ENCODE measurements at places on chromosomes 12 and 14.

DNA sequence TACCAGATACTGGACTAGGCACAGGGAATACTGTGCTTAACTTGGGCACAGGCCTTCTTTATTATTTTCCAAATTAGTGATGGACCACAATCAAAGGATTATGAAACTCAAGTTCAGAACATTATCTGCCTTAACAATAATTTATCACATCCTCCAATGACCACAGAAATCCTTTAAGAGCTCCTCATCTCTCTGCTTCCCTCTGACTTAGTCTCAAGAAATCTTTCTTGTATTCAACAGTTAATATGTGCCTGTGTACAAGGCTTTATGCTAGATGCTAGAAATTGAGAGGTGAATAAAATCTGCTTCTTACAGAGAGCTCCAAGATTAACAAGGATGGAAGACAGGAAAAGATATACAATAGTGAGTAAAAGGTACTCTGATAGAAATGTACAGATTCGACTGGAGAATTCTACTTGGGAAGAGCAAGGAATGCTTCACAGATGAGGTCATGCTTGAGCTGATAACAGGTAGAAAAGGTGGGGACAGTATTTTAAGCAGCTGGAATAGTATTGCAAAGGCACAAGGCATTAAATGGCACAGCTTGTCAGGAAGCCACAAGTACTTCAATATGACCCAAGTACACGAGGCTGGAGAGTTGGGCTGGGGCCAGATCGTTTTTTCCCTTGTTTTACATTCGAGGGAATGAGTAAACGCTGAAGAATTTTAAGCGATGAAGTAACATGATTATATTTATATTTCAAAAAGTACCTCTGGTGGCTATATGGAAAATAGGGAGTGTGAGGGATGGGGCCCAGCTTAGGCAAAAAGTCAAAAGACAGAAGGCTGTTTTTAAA, 55.1 kb upstream of the ARID2 start:
- no peaks in the 10 kb centered on the region for H3K36me3 ChIP-seq
- DNase-seq: no peak
- no peak overlapping the region for H3K27ac ChIP-seq
- H3K27me3 ChIP-seq: no peaks in the 10 kb centered on the region

DNA sequence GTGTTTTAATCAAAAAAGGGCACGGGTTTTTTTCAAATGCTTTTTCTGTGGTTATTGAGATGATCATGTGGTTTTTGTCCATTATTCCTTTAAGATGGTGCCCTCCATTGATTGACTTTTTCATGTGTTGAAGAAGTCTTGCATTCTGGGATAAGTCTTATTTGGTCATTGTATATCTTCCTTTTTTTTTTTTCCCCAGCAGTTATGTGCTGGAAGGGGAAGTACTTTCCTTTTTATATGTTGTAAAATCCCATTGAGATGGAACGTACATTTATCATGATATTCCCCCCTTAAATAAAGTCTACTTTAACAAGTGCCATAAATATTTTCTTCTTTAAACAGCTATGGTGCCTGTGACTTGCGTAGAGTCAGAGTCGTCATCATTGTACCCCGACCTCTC, 24.8 kb upstream of the MUCL1 start:
- H3K27ac ChIP-seq: no peak overlapping the region
- H3K27me3 ChIP-seq: no peaks in the 10 kb centered on the region
- H3K4me3 ChIP-seq: no peak overlapping the region
- DNase-seq: no peak
- H3K4me1 ChIP-seq: no peaks in the 10 kb centered on the region

- H3K4me3 ChIP-seq: no peak overlapping the region
- H3K36me3 ChIP-seq: no peaks in the 10 kb centered on the region
These were observed 17.5 kb downstream of the EVL start for GRCh38 chr14:100082723-100083122.

DNA sequence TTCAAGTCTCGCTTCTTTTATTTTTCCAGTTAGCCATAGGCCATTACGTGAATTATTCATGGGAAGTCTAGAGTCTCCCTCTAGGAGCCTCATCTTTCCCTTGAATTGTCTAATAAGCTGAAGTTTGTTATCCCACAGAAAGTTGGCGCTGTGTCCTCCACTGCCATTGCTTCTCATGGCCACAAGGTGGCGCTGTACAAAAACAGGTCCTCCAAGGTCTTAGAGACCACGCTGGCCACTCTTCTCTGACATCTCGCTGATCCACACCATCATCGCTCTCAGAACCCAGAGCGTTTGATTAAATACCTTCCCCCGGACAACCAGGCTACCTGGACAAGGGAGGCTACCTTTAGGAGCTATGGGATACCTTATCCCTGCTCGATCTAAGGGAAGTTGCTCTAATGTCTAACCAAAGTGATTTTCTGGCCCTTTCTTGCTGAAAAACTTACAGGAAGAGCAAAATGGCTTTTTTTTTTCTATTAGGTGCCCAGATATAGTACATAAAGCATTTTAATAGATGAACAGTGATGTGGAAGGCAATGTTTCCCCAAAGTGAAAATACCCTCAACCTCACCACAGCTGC, 110.0 kb downstream of the CCDC60 start:
- H3K4me1 ChIP-seq: no peaks in the 10 kb centered on the region
- no peak overlapping the region for H3K27ac ChIP-seq
- H3K27me3 ChIP-seq: no peaks in the 10 kb centered on the region
- no peaks in the 10 kb centered on the region for H3K36me3 ChIP-seq

DNA sequence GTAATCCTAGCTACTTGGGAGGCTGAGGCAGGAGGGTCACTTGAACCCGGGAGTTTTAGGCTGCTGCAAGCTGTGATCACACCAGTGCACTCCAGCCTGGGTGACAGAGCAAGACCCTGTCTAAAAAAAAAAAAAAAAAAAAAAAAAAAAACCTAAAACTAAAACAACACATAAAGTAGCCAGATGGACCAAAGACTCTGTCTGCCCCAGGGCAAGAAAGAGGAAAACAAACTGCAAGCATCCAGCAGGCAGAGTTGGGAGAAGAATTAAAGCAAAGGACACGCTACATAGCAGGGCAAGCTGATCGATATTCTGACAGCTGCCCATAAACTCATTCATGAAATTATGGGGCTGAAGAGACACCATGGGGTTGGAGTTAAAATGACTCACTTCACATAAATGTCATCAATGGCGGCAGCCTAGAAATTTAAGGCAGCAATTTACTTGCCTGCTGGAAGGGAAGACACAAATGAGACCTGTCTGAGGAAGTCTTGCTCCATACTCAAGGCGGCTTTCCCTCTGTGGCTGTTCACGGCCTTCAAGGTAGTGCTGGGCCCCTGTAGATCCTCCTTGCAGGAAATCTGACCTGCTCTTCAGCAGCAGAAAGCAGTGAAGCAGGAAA, 259.1 kb upstream of the FKBP4 start:
- H3K36me3 ChIP-seq: no peaks in the 10 kb centered on the region
- no peak for DNase-seq
- no peaks in the 10 kb centered on the region for H3K27me3 ChIP-seq

- no peak overlapping the region for H3K27ac ChIP-seq
- H3K4me3 ChIP-seq: no peak overlapping the region
- H3K27me3 ChIP-seq: no peaks in the 10 kb centered on the region
- DNase-seq: no peak
- H3K4me1 ChIP-seq: no peaks in the 10 kb centered on the region
- H3K36me3 ChIP-seq: no peaks in the 10 kb centered on the region
These were observed 29.2 kb upstream of the CAPRIN2 start for GRCh38 chr12:30783946-30784345.

- DNase-seq: no peak
- H3K27me3 ChIP-seq: no peaks in the 10 kb centered on the region
- H3K27ac ChIP-seq: no peak overlapping the region
- no peaks in the 10 kb centered on the region for H3K36me3 ChIP-seq
- H3K4me1 ChIP-seq: no peaks in the 10 kb centered on the region
- H3K4me3 ChIP-seq: no peak overlapping the region
These were observed 60.6 kb downstream of the PTPRB start for GRCh38 chr12:70576341-70577282.

DNA sequence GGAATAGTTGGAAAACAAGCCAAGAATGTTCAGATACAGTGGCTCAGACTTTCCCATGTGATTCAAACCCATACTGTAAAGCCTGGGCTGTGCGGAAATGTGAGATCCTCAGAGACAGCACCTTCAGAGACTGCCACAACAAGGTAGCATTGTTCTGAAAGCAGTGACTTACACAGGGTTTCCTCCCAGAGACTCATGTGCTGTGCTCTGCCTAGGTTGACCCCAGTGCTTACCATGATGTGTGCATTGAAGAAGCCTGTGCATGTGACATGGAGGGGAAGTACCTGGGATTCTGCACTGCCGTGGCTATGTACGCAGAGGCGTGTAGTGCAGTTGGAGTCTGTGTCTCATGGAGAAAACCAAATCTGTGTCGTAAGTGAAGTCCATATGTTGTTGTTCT, 219.4 kb downstream of the LRRK2 start:
- H3K4me3 ChIP-seq: no peak overlapping the region
- H3K27ac ChIP-seq: no peak overlapping the region
- H3K4me1 ChIP-seq: no peaks in the 10 kb centered on the region
- no peaks in the 10 kb centered on the region for H3K36me3 ChIP-seq

GRCh38 chr14:54798465-54799124, 104.0 kb downstream of the GCH1 start:
- no peak overlapping the region for H3K4me3 ChIP-seq
- no peaks in the 10 kb centered on the region for H3K4me1 ChIP-seq
- no peak for DNase-seq
- H3K27me3 ChIP-seq: no peaks in the 10 kb centered on the region
- no peaks in the 10 kb centered on the region for H3K36me3 ChIP-seq

- DNase-seq: no peak
- no peaks in the 10 kb centered on the region for H3K4me1 ChIP-seq
- H3K4me3 ChIP-seq: no peak overlapping the region
- H3K36me3 ChIP-seq: no peaks in the 10 kb centered on the region
These were observed 53.7 kb downstream of the TMTC2 start for GRCh38 chr12:82740129-82741000.

Data from colonic mucosa (tissue), 4 donors.